ENCODE measurements at places on chromosomes 2 and 18.

GRCh38 chr2:85744741-85745601 is 8.8 kb upstream of the ATOH8 start:
- no peak for DNase-seq

GRCh38 chr18:37380546-37381110 is 185.0 kb downstream of the CELF4 start:
- DNase-seq = no peak

DNA sequence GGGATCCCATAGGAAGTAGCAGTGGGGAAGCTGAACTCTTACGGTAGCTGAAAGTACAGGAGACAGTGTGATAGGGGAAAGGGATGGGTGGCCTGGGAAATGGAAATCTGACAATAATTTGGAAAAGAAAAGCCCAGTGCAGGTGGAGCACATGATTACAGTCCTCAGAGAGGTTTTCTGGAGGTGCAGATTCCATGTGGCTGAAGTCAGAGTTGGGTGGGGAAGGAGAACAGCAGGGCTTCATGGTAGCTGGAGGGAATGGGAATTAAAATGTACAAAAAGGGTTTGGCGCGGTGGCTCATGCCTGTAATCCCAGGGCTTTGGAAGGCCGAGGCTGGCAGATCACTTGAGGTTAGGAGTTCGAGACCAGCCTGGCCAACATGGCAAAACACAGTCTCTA is 12.2 kb downstream of the HRH4 start:
- no peak for DNase-seq

DNA sequence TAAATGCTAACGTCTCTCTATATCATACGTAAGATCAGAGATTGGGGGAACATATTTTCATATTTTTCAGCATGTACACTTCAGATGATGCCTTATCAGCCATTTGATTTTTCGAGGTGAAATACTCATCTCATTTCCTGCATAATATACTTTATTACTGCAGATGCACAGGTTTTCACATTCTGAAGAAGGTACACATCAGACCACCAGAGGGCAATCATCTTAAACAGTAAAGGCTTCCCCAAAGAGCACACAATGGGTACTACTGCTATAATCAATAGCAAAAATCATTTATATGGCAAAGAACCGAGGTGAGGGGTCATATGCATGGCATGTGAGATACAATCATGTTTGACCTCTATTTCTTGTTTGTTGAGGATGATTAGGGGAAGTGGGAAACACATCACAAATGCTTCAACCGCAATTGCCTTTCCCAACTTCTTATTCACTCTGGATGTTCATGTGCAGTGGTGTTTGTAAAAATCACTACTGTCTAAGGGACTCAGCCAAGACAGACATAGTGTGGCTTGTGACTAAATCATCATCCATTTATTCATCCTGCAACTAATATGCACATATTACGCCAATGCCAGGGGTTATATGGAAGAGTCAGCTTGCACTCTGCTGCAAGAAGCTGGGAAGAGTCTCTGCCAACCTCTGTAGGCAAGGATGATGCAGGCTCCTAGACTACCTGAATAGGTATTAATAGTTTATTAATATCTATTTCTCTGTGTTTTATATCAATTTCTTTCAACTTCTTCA is 118.7 kb downstream of the EPB41L3 start:
- DNase-seq = no peak

- peak; percentile 25 for DNase-seq
These were observed 178.4 kb downstream of the BCL2 start for GRCh38 chr18:63140997-63141777.

DNA sequence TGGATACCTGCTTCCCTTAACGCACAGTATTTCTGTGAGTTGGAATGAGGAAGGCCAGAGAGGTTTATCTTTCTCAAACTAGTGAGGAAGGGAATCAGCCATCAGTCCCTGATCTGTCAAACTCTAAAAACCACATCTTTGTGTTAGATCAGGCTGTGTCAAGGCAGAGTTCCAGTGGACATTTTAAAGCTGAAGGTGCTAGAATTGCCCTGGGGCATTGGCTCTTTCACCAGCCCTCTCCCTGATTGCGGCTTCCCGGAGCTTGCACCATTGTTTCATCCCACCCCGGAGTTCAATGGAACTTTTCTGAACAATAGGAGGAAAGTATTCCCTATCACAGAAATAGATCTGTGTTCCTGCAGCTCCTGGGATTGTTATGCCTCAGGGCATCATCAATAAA is 110.2 kb downstream of the RNF144A start:
- no peak for DNase-seq

GRCh38 chr2:28054916-28055315 is 164.4 kb downstream of the BABAM2 start:
- DNase-seq = no peak

GRCh38 chr18:6737833-6738232 is 8.3 kb downstream of the ARHGAP28 start:
- no peak for DNase-seq

DNA sequence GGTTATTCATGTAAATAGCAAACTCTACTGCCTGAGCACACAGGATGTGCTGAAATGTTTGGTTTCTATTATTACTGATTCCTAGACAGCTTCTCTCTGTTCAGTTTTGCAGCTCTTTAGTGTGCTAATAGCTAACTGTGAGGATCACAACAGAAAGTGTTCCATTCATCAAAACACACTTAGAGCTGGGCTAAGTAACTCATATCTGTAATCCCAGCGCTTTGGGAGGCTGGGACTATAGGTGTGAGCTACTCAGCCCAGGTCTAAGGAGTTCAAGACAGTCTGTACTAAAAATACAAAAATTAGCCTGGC is 63.2 kb downstream of the MOGAT1 start:
- no peak for DNase-seq

DNA sequence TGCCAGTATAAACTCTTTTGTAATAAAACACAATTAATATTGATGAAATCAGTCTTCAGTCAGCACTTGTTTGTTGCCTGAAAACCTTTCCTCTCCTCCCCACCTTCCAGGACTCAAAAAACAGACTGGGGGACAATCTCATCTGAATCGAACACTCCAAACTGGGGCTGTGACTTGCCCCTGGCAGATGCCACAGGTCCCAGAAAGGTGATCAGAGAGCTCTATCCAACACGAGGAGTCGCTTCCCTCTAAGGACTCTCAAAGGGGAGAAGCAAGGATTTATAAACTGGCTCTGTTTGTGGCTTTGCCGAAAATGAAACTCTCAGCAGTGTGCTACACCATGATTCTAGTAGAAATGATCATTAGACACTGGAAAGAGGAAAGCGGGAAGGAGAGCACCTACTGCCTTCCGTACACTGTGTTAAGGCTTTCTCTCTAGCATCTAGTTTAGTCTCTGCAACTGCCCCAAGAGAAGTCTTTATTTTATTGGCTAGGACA is 199.2 kb downstream of the TGIF1 start:
- no peak for DNase-seq

- DNase-seq = peak; percentile 67
These were observed 201.8 kb downstream of the ZFP36L2 start for GRCh38 chr2:43024515-43025011.

- DNase-seq = peak; percentile 94
These were observed 115.2 kb downstream of the TTC32 start for GRCh38 chr2:19786408-19787058.

- DNase-seq = no peak
These were observed 3.0 kb upstream of the MBD1 start for GRCh38 chr18:50284255-50284885.

GRCh38 chr18:5914951-5915350 is 19.6 kb upstream of the TMEM200C start:
- DNase-seq = no peak

GRCh38 chr2:18243816-18244215 is 316.6 kb downstream of the RDH14 start:
- no peak for DNase-seq

- DNase-seq = no peak
These were observed 14.3 kb downstream of the HTR2B start for GRCh38 chr2:231110551-231110950.

DNA sequence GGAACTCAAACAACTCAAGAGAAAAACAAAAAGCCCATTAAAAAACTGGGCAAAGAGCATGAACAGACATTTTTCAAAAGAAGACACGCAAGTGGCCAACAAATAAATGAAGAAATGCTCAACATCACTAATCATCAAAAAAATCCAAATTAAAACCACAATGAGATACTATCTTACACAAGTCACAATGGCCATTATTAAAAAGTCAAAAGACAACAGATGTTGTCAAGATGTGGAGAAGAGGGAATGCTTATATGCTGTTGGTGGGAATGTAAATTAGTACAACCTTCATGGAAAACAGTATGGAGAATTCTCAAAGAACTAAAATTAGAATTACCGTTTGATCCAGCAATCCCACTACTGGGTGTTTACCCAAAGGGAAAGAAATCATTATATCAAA is 15.1 kb downstream of the LMAN1 start:
- no peak for DNase-seq

- DNase-seq = no peak
These were observed 32.7 kb downstream of the ALMS1 start for GRCh38 chr2:73418343-73418742.

DNA sequence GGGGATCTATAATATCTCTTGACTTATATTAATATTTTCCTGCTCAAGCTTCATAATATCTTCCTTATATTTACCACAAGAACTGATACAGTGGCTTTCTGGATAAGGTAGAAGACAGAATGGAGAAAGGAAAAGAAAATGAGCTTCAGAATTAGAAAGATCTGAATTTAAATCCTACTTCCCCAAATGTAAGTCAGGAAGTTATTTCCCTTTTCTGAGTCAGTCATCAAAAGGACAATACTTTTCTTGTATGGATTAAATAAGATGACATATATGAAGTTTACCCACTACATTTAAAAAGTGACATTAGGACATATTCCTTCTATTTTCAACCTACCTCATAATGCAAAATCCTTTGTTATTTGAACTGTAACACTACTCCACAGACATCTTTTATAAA is 19.0 kb downstream of the KRCC1 start:
- DNase-seq = no peak

DNA sequence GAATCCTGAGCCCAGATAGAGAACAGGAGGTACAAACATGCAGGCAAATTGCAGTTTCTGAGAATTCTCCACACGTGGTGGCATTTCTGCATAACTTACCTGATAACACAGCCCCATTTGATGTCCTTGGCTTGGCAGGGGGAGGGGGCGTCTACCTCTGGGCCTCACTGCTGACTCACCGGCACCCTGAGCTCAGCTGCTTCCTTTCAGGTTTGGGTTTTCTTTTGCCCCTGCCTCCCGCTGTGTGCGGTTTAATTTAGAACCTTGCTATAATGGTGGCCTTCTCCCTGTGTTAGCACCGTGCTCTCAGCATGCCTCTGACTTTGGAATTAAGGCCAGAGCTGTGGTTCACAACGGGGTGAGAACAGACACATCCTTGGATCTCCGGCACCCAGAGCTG is 4.4 kb downstream of the CTIF start:
- peak; percentile 25 for DNase-seq
